HT1080 (cell line): ENCODE measurements at places on chromosomes 4 and X. TPM values are rescaled to one million over a fixed set of nuclear protein-coding genes. Genes with fewer than 3 reads are reported as not detected.

Gene TBX22
- total RNA-seq, result not detected in 2 replicates

Gene KIT
- under 0.01 and 0.21 TPM in 2 replicates for total RNA-seq

Gene BEX2
- total RNA-seq, result 2.0 and 2.9 TPM in 2 replicates

GRCh38 chrX:153336121-153336894, 2.4 kb downstream of the ZNF275 start:
- DNase-seq, result no peak

DNA sequence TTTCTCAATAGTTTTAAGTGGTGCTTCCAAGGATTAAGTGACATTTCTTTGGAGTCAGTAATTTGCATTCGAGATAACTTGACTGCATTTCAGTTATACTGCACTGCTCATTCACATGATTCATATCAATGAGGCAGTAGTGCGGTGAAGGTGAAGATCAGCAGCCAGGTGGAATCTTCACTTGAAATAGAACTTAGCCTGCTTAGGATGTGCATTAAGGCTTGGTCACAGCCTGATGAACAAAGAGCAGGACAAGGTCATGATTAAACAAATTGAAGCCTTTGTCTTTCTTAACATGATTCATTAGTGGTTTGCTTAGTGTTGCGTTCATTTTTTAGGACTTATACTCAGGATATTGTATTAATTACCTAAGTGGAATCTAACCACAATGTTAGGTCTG, 212.1 kb upstream of the GALNTL6 start:
- DNase-seq, result no peak

- peak; percentile 75 for DNase-seq
Measured at GRCh38 chr4:143336781-143337599, at the start of gene GAB1. Gene GAB1 (plus strand): TSS chr4:143336876. CDS start chr4:143337189, 313 bp downstream.

DNA sequence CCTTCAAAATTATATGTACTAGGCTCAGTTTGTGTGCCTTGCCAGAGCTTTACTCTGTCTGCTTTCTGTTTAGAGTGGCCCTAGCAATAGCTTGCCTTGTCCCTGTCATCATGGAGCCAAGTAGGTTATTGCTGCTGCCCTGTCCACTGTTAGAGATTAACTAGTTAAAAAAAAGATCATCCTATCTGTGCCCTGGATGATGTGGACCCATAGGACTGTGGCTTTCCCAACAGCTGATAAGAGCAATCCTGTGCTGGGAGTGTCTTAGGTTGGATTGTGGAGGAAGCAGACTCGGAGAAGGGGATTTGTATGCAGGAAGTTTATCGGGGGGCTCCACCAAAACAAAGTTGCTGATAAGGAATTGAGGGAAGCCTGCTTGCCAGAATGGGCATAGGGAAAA, 23.8 kb downstream of the PPP1R2C start:
- DNase-seq, result no peak

DNA sequence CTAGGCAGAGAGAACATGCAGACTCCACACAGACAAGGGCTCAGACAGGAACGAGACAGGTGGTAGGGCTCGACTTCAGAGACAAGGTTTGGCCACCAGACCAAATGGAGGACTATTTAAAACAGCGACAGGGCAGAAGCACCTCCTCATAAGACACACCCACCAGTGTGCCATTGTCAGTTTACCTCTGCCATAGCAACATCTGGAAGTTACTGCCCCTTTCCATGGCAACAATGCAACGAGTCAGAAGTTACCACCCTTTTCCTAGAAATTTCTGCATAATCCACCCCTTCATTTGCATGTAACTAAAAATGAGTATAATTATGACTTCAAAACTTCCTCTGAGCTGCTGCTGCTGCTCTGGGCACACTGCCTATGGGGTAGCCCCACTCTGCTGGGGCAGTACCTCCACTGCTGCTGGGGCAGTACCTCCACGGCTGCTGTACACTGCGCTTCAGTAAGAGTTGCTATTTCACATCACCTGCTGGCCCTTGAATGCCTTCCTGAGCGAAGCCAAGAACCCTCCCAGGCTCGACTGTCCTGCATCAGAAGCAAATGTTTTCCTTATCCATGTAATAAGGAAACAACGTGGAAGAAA, 2222.3 kb upstream of the AGA start:
- no peak for DNase-seq

DNA sequence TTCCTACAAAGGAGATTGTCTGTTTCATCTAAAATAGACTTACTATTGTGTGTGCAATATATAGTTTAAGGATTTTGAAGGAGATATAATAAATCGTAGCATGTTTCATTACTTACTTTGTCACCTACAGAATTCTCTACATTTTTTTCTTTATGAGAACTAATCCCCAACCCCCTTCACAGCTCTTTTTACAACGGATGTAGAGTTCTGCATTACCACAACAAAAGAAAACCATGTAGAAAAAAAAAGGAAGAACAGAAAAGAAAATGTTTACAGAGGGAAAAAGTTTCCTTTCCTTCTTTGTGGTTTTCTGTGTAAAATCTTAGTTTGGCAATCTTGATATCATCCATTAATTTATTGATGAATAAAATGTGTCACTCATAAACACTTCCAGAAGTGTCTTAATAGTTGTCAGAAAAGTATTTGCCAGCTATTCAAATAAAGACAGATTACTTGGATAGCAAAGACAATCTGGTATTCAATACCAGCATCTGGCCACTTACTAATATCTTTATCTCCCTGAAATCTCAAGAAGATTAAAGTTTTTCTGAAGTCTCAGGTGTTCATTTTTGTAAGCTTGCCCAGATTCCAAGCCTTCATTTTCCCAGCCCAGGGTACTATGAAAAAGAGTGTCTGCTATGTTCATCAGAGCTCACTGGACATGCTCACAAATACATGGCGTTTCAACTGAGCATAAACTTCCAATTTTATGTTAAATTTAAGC, 806.8 kb downstream of the PCDH19 start:
- DNase-seq, result no peak

DNA sequence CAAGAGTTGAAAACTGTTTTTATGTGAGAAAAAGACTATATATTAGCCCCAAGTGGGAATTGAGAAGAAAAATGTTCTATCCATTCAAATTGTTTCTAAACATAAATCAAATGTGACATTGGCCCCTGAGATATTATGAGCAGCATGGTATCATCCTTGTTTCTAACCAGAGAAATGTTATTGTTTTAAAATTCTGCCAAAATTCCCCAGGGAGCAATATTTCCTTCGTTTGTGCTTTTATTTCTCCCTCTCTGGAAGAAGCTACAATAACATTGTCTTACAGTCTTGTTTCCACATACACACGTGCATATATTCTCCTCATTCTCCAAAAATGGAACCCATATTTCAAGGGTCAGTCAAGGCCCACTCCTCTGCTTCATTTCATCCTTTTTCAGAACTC, 46.7 kb downstream of the MAGEB17 start:
- DNase-seq, result no peak
